ENCODE measurements at places on chromosomes 1 and 21.

DNA sequence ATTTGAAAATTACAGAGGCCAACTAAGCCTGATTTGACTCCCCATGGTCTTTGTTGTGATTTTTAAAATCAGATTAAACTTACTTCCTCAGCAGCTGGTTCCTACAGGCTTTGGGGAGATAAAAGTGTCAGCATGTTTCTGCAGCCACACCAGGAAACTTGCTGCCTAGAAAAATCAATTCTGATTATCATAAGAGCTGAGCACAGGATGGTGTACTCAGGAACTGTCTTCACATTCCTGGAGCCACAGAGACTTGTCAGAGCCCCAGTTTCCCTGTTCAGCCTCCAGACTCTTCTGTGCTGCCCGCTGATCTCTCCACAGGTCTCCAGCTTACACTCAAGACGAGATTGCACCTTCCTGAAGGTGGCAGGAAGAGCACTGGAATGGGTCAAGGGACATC, 23.9 kb downstream of the RAB3B start:
- DNase-seq, result no peak

DNA sequence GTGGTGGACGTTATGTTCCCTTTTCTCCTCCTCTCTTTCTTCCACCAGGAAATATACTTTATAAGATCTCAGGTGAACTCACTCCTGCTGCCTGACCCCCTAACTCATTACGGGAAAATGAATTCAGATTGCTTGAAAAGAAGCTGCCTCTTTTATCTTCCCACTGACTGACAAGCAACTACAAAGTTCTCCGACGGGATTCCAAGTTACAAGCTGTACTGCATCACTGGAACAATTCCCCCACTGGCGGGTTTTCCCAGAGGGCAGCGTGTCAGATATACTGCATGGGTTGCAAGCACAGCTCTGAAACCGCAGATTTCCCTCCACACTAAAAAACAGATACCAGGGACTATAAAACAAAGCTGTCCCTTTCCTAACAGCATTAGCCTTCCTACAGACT, 390.6 kb downstream of the KCTD3 start:
- peak; percentile 82 for DNase-seq

GRCh38 chr1:230174471-230175162, 107.6 kb downstream of the GALNT2 start:
- DNase-seq, result no peak

GRCh38 chr1:206508130-206508889, 979 bp downstream of the RASSF5 start:
- no peak for DNase-seq

DNA sequence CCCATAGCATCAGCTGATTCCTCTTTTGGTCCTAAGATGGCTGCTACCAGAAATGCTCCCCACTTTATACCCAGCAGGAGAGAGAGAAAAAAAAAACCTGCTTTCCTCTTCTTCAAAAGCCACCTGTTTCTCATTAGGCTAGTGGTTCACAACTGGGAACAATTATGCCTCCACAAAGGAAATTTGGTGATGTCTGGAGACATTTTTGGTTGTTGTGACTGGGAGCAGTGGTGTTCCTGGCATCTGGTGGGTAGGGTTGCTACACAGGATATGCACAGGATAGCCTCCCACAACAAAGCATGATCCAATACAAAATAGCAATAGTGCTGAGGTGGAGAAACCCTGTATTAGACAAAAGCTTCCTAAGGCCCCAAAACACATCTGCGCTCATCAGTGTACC, 38.5 kb upstream of the SGIP1 start:
- DNase-seq, result no peak

DNA sequence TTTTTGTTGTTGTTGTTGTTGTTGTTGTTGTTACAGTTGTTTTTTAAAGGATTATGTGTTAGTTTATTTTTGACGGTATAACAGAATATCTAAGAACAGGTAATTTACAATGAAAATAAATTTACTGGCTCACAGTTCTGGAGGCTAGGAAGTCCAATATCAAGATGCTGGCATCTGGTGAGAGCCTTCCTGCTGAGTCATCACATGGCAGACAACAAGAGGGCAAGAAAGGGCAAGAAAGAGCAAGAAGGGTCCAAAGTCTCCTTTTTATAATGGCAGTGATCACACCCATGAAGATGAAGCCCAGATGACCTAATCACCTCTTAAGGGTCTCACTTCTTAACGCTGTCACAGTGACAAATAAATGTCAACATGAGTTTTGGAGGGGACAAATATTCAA, 142.1 kb downstream of the NEGR1 start:
- no peak for DNase-seq

DNA sequence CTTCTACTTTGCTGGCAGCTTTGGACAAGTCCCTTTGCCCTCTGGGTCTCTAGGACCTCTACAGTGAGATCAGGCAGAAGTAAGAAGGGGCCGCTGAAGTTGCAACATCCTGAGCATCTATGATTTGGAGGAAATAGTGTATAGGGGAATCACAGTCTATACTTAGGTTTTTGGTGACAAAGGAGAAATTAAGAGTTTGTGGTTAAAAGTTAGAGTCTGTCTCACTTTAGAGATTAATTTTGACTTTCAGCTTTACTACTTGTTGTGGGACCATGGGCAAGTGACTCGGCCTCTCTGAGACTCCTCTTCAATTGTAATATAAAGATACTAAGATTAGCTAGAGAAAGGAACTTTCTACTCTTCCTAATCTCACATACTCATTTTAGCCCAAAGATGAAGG, 33.1 kb upstream of the LMX1A start:
- DNase-seq, result no peak

DNA sequence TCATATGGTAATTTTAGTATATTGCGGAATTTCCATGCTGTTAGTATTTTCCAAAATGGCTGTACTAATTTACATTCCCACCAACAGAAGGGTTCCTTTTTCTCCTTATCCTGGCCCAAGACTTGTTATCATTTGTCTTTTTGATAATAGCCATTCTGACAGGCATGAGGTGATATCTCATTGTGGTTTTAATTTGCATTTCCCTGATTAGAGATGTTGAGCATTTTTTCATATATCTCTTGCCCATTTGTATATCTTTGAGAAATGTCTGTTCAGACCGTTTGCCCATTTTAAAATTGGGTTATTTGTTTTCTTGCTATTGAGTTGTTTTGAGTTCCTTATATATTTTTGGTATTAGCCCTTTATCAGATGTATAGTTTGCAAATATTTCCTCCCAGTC, 14.0 kb downstream of the CAPZA1 start:
- DNase-seq, result no peak

DNA sequence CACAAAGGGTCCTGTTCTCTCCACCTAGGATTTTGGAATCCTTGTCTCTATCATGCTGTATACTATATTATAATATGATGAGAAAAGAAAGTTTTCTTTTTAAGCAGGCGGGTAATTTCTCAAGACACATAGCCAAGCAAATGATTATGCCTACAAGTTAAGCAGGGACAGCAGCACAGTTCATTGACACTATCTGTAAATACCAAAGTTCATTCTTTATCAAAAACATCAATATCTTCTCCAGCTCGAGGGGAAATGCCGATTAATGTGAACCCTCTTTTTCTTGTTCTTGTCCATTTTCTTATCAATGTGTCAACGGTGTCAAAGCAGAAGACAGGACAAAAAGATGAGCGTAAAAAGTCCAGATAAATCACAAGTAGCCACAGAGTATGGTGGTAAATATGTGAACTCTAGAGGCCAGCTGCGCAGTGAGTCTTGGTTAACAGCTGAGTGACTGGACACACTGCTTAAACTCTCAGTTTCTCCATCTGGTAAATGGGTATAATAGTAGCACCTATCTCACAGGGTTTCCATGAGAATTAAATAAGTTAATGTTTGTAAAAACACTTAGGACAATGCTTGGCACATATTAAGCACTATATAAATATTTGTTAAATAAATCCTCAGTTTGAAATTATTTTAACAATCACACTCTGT, 30.9 kb downstream of the LPAR3 start:
- DNase-seq, result no peak

GRCh38 chr21:33124889-33125288, 54.9 kb downstream of the OLIG1 start:
- no peak for DNase-seq

GRCh38 chr21:36929622-36930021, 36.8 kb downstream of the HLCS start:
- no peak for DNase-seq

- no peak for DNase-seq
Observed at GRCh38 chr1:185377831-185378230, 60.8 kb upstream of the IVNS1ABP start.

- peak; percentile 27 for DNase-seq
Observed at GRCh38 chr21:15850645-15851044, 120.9 kb downstream of the USP25 start.

DNA sequence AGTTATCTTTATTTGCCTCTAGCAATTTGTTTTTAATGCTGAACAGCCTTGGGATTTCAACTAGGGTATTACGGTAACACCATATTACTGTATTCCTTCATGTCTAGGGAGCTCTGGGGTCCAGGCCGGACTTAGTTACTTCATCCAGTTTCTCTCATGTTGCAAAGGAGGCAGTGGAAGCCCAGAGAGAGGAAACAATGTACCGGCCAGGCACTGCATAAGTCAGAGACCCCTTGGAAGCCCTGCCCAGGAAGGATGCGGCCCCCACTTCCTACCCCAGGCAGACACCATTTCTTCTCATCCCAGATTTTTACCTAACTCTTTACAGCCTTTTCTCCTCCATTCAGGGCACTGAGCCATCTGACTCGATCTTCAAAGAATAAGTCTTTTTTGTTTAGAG, 32.5 kb downstream of the TRABD2B start:
- no peak for DNase-seq

- no peak for DNase-seq
Observed at GRCh38 chr1:110118636-110119396, 6.6 kb downstream of the UBL4B start.

DNA sequence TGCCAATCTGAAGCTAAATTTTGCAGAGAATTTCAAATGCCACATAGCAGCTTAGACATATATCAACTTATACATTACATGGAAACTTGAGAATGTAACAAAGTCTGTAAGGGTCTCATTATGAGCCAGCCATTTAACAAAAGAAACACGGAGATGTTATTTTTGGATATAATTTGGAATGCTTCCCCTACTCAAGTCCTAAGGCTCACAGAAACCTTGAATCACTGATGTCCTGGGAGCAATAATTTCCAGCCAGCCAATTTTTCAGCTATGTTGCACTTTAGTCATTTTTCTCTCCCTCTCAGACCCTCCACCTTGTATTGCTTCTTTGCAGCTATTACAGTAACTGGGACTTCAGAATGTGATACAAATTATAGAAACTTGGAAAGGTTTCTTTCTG, 56.9 kb downstream of the EIF2B3 start:
- no peak for DNase-seq

DNA sequence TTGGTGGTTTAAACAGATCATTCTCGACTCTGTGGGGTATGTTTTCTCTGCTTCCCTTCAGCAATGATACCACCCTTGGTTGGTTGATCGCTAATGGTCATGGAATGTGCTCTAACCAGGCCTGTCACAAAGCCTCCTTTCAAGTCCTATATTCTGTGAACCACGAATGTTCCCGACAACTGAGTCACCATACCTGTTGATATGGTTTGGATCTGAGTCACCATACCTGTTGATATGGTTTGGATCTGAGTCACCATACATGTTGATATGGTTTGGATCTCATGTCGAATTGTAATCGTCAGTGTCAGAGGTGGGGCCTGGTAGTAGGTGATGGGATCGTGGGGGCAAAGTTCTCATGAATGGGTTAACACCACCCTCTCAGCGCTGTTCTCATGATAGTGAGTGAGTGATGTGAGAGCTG, 10.2 kb upstream of the CAMK2N1 start:
- DNase-seq, result no peak

DNA sequence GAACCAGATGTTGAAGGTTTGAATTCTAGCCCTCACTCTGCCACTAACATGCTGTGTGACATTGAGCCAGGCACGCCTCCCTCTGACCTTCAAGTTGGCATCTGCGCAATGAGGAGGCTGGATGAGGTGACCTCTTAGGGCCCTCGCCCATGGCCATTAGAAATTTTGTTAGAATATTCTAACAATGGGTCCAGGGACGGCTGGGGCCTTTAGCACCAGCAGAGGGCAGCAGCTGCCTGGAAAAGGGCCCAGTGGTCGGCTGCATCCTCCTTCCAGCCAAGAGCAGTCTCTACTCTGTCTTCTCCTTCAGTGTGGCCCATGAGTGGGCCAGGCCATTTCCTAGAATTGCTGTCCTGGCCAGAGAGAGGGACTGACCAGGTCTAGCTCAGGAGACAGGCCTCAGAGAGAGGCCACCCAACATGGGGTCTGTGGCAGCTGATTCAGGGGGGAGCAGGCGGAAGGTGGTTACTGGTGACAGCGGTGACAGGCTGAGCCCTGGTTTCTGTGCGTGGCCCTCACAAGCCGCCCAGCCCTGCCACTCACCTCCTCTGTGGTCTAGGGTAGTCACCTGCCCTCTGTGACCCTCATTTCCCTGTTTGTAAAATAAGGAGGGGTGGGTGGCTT, 101.3 kb upstream of the ACTL8 start:
- DNase-seq, result no peak

GRCh38 chr1:12654004-12654567, 10.2 kb downstream of the AADACL4 start:
- no peak for DNase-seq

DNA sequence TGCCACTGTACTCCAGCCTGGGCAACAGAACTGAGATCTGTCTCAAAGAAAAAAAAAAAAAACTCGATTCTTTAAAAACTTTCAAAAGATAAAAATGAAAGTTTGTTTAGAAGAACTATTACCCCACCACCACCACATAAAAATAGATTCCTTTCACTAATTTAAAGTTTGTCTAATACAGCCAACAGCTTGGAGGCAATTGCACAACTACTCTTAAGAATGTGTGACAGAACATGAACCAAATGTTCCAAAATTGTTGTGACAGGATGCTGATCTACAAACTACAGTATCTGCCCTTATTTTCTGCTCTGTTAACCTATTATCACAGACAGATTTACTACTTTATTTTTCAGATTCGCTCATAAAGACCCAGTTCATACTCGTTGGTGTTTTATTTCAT, 5.5 kb upstream of the TGFBR3 start:
- peak; percentile 84 for DNase-seq

DNA sequence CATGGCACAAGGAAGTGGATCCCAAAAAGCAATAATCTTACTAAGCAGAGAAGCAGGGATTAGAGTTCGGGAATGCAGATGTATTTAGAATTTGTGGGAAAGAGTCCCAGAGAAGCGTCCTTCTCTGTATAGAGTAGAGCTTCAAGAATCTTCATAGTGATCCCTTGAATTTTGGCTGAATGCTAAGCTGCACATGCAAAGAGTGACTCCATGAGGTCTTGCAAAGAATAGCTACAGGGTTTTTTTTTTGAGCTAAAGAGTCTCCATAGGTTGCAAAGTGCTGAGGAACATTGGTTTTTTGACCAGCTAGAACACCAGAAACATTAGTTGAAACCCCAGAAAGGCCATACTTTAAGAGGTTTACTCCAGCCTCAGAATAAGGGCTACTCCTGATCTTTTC, 206.7 kb downstream of the CTH start:
- DNase-seq, result no peak

DNA sequence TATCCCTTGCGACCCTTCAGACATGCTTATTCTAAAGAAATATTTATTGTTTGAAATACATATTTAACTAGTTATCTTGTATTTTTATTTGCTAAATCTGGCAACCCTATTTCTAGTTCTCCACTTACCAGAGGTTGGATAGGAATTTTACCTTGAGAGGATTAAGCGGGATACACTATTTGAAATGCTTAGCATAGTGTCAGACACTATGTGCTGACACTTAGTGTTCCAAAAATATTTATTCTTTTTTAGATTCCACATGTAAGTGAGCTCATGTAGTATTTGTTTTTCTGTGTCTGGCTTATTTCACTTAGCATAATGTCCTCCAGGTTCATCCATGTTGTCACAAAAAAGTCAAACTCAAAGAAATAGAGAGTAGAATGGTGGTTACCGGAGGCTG, 78.7 kb downstream of the NTMT2 start:
- DNase-seq, result no peak

Measured in umbilical cord (tissue), 2 donors.